ENCODE measurements at places on chromosomes 6 and 20.

DNA sequence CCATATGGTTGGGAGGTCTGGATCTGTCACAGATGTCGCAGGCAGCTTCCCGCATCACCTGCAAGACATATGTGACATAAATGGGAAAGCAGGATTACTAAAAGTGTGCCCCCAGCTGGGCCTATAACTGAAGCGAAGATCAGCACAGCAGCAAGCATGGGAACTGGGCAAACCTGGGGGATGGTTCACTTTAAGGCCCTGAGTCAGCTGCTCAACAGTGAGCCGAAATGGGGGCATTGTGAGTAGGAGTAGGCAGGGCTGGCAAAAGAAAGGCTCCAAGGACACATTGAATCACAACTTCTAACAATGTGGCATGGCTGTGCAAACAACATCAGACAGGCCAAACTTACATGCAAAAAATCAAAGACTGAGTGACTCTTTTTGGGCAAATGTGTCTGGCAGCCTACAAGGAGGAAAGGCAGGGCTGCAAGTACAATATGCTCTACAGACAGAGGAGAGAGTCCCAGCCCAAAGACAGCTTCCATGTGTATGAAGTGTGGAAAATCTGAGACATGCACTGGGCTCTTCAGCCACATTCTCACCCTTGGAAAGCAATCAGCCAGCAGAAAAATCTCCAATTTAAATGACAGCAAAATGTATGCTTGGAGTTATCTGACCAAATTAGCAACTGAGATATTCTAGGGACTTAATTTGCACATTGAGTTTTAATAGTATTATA, 531.0 kb upstream of the MMS22L start:
- no peak for DNase-seq

GRCh38 chr6:136487759-136488425, 62.3 kb downstream of the MAP7 start:
- DNase-seq, result no peak

- no peak for DNase-seq
These were observed 1293.7 kb downstream of the EPHA7 start for GRCh38 chr6:92125681-92126080.

DNA sequence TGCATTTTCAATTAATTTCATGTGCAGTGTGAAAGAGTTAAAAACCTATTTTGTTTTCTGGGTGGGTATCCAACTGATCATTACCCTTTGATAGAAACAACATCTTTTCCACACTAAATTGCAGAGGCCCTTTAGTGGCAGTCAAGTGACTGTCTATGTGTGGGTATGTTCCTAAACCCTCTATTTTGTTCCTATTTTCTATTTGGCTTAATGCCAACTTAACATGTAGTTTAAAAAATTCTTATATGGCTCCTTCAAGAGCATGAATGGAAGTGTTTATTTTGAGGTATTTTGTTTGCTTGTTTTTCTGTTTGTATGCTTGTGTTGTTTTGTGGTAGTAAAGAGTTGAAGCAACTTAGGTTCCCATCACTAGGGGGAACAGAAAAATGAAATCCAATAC, 19.9 kb downstream of the TREM1 start:
- no peak for DNase-seq

DNA sequence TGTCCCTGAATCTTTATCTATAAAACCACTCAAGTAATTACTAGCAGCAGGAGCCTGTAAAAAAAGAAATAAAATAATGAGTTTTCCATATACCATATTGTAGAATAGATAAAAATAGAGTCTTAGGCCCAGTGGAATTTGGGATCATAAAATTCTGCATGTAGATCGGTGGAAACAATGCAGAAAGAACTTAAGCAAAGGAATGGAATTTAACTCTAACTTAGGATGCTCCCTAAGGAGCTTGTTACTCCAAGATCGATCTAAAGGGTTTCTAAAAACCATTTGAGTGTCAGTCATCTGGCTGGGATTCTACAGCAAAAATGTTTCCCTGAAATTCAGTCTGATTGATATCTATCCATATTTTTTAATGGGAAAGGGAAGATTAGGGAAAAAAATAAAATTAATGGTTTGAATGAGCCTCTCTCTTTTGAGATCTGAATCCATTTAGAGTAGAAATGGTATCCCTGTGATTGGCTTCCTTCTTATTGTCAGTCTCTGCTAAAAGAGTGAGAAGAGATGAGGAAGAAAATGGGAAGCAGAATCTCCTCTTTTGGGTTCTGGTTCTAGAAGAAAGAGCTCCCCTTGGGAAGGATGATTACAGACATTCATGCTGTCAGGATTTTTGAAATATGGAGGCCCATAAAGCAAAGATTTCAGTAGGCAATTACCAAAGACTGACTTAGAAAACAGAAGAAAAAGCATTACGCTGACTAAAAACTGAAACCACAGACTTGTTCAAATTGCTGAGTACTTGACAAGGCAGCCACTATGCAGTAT, 564.3 kb upstream of the MARCKS start:
- no peak for DNase-seq

DNA sequence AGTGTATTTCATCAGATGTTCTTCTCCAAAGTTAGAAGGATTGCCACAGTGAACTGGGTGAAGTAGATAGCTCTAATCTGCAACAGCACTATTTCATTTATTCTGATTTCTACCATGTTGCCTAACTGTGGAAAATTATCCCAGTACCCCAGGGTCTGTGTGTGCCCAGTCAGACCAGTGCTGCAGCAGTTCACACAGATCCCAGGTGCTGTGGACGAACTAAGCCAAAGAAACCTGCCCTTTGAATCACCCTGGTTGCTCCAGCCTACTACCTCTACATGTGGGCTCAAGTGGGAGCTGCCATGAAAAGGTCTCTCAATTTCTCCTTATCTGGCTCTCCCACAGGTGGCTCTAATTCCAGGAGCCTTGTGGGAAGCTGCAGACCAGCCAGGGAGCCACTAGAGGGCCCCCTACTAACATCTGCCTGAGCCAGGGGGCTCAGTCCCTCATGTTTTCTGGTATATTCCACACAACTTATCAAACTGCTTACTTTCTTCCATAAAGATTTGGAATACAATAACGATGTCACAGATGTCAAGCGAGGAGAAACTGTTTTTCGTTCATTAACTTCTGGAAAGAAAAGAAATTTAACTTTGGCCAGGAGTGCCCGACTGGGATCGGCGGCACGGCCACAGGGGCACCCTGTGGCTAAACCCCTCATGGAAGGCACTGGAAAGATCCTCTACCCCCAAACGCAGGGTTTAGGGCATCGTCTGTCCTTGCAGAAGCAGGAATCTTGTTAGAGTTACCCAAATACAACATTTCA, 31.6 kb upstream of the LY86 start:
- peak; percentile 53 for DNase-seq

DNA sequence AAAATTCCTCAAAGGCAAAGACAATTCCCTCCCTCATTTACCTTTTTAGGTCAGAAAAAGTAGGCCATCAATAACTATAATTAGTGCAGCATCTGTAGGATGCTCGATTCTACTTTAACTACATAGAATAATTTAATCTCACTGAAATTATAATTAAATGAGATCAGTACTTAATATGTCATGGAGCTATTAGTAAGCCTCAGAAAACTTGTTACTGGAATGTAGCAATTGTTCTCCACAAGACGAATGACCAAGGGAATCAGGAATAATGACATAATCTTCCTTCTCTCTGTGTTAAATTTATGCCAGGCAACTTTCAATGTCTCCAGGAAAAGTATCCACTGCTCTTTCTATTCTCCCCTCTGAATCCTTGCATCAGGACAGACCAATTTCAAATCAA, 34.1 kb downstream of the SESN1 start:
- DNase-seq, result no peak
